ENCODE measurements at places on chromosomes 4 and X. TPM values are rescaled to one million over a fixed set of nuclear protein-coding genes. Genes with fewer than 3 reads are reported as not detected.
A peak's percentile ranks its signal among the peaks of the same experiment; 100 is the strongest.

DNA sequence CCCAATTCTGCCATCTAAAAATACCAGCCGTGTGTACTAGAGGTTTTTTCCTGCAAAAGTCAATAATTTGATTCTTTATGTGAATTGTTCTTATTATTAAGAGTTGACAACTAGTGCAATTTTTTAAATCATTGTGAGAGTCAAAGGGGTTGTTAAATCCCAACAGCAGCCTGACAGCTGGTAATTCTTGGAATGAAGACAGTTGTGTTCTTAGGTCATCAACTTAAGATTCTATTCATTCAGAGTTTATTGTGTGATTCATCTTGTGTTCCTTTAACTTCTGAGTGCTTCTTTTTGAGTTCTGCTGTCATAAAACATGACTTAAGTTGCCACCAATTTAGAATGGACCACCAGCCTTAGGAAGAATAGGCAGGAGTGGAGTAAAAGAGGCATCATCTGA is 329.0 kb downstream of the NAF1 start:
- no peak overlapping the region for H3K27ac ChIP-seq
- no peaks in the 10 kb centered on the region for H3K27me3 ChIP-seq
- H3K4me3 ChIP-seq = no peak overlapping the region
- no peak for DNase-seq
- H3K4me1 ChIP-seq = no peaks in the 10 kb centered on the region

DNA sequence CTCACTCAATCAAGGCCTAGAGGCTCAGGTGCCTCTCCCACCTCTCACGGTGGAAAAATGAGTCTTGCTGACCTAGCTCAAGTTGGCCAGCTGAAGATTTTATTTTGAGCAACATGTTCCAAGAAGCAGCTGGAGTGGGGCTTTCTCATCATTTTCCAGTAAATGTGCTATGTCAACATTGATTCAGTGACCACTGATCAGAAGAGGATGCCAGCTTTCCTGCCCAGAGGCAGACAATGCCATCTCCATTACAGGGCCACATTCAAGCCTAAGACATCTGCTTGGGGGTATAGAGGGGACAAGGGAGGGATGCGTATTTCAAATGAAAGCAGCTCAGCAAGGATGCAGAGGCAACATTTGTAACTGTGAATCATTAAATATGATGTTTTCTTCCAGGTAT is 3.0 kb downstream of the MEPE start:
- H3K36me3 ChIP-seq = no peaks in the 10 kb centered on the region
- no peak overlapping the region for H3K27ac ChIP-seq
- no peaks in the 10 kb centered on the region for H3K27me3 ChIP-seq
- DNase-seq = no peak
- no peak overlapping the region for H3K4me3 ChIP-seq

- H3K36me3 ChIP-seq = no peaks in the 10 kb centered on the region
- H3K4me1 ChIP-seq = no peaks in the 10 kb centered on the region
- H3K27ac ChIP-seq = no peak overlapping the region
Observed at GRCh38 chr4:55781812-55782211, 37.8 kb upstream of the EXOC1L start.

BLTP1 gene
- total RNA-seq = 27.1 TPM

DNA sequence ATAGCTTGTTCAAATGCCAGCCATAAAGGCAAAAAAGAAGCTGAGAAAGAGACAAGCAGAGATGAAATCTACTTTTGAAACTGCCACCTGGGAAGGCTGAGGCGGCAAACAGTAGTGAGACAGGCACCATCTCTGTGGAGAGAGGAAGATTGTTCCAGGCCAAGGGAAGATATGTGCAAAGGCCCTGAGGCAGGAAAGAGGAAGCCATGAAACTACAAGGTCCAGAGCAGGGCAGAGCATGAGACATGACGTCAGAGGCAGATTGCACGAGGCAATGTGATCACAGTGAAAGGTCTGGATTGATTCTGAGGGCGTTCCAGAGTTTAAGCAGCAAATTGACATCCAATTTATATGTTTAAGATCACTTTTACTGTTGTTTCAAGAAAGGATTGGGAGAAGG is 226.1 kb downstream of the QDPR start:
- no peak overlapping the region for H3K27ac ChIP-seq
- no peak for DNase-seq
- no peak overlapping the region for H3K4me3 ChIP-seq
- no peaks in the 10 kb centered on the region for H3K4me1 ChIP-seq
- H3K36me3 ChIP-seq = no peaks in the 10 kb centered on the region
- no peaks in the 10 kb centered on the region for H3K27me3 ChIP-seq

GRCh38 chrX:105567082-105567481 is 255.3 kb upstream of the NRK start:
- no peaks in the 10 kb centered on the region for H3K27me3 ChIP-seq
- H3K4me3 ChIP-seq = no peak overlapping the region
- no peak for DNase-seq
- no peaks in the 10 kb centered on the region for H3K4me1 ChIP-seq
- H3K27ac ChIP-seq = no peak overlapping the region
- no peaks in the 10 kb centered on the region for H3K36me3 ChIP-seq

TAB3 gene
- 5.9 TPM for total RNA-seq

NIPAL1 gene
- 0.47 TPM for total RNA-seq

GRCh38 chrX:154025230-154025629 is 5.5 kb upstream of the IRAK1 start:
- H3K4me1 ChIP-seq = peaks cover 4% of the 10 kb centered on the region
- H3K36me3 ChIP-seq = peaks cover 36% of the 10 kb centered on the region
- no peak for DNase-seq
- no peak overlapping the region for H3K27ac ChIP-seq
- H3K4me3 ChIP-seq = no peak overlapping the region

DNA sequence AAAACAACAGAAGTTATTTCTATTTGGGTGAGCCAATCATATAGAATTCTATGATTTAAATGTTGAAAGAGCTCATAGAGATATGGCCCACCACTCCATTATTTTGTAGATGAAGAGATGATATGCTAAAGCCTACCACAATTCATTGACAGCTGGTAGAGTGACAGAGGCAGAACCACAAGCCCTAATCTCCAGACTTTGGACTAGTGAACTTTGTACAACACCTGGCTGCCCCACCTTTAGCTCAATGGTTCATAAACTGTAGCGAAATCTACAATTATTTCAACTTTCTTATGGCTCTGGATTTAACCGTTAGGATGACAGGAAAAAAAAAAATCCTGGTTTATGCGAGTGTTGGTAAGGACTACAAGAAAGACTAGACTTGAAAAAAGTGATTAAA is 50.9 kb downstream of the PRKG2 start:
- H3K27me3 ChIP-seq = no peaks in the 10 kb centered on the region
- no peaks in the 10 kb centered on the region for H3K36me3 ChIP-seq
- no peaks in the 10 kb centered on the region for H3K4me1 ChIP-seq

DNA sequence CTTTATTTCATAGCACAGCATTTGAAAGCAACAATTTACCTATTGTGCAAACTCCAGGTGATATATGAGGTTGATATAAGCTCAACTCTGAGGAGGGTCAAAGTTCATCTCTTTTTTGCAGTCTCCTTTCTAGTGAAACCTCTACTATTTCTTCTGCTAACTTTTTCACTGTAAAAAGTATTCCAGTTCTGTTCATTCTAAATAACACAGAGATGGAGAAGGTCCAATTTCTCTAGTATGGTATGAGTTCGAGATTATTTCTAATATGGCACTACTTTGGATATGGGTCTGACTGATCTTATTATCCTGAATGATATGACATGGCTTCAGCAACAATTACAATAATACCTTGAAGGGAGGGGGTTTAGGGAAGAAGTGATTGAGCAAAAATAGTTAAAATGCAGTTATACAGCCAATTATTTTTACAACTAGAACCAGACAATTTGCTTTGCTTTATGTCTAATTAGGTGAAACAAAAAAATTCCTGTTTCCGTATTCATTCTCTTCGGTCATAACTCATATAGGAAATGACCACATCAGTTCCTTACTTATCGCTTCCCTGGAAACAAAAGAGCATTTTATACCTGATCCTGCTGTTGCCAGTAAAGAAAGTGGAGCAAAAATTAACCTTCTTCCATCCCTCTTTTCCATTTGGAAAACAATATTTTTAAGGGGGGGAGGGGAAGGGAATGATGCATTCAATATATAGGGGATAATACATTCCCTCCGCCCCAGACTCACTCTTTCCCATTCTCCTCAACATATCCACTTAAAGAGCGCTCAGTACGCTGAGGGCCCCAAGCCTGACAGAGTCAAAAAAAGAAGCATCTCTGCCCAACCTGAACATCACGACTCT is 1.0 kb downstream of the TBC1D9 start:
- H3K4me3 ChIP-seq = peak overlapping the region; percentile 48
- peak overlapping the region; percentile 86 for H3K27ac ChIP-seq
- no peaks in the 10 kb centered on the region for H3K36me3 ChIP-seq
- H3K27me3 ChIP-seq = peaks cover 26% of the 10 kb centered on the region
- peaks cover 8% of the 10 kb centered on the region for H3K4me1 ChIP-seq
- DNase-seq = no peak

DNA sequence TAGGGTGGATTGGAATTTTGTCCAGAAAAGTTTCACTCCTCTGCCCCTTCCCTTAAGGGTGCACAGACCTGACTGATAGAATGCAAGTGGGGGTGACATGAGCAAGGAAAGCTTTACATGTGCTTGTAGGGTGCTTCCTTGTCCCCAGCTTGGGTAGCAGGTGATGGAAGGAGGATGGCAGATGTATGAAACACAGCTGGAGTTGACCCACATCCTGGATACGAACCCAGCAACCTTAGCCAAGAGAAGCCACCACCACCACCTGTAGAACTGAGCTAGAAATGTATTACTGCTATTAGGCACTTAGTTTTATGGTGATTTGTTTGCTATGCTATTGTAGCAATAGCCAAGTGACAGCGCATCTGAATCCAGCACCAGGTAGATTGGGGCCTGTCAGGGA is 227.4 kb downstream of the HS3ST1 start:
- no peaks in the 10 kb centered on the region for H3K36me3 ChIP-seq
- no peak overlapping the region for H3K4me3 ChIP-seq
- H3K27ac ChIP-seq = no peak overlapping the region
- peaks cover 6% of the 10 kb centered on the region for H3K4me1 ChIP-seq

GRCh38 chr4:2222838-2223237 is 19.1 kb downstream of the HAUS3 start:
- DNase-seq = no peak
- H3K4me3 ChIP-seq = no peak overlapping the region
- no peaks in the 10 kb centered on the region for H3K27me3 ChIP-seq

- no peak for DNase-seq
- H3K4me3 ChIP-seq = no peak overlapping the region
- H3K36me3 ChIP-seq = peaks cover 62% of the 10 kb centered on the region
- no peak overlapping the region for H3K27ac ChIP-seq
- H3K27me3 ChIP-seq = no peaks in the 10 kb centered on the region
- H3K4me1 ChIP-seq = peaks cover 57% of the 10 kb centered on the region
Observed at GRCh38 chr4:10105421-10105820, 11.2 kb downstream of the WDR1 start.

DNA sequence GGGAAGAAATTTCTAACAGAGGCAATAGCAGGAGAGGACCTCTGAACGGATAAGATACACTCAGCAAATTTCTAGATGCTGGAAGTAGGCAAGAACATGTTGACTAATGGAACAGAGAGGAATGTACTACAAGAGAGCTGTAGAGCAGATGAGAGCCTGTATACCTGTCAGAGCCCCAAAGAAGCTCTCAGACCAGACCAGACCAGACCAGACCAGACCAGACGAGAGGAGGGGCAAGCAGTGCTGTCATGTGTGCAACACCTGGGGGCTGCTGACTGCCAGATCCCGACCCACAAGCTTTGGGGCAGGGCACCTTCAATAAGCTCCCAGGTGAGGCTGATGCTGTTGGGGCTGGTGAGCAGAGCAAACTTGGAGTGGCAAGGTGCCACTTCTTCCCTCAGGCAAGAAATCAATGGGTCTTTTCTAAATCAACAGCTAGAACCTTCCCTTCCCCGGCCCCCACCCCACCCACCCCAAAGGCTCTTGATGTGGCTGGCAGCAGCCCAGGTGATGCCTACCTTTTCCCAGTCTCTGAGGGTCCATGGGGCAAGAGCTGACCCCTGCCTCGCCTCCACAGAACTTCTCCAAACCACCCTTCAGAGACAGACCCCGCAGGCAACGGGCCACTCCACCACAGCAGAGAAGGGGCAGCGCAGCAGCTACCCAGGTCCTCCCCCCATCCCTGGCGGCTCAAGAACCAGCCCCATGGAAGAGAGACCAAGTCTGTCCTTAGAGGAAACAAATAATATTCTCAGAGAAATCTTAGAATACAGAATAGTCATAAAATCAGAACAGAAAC is 32.7 kb downstream of the MECP2 start:
- H3K27ac ChIP-seq = no peak overlapping the region
- no peaks in the 10 kb centered on the region for H3K27me3 ChIP-seq
- no peak overlapping the region for H3K4me3 ChIP-seq
- no peaks in the 10 kb centered on the region for H3K4me1 ChIP-seq

NAT8L gene
- total RNA-seq = 0.09 TPM

GPR143 gene
- 1.7 TPM for total RNA-seq

PRSS48 gene
- total RNA-seq = not detected

- no peaks in the 10 kb centered on the region for H3K36me3 ChIP-seq
- no peak overlapping the region for H3K27ac ChIP-seq
- no peak for DNase-seq
- no peaks in the 10 kb centered on the region for H3K4me1 ChIP-seq
Observed at GRCh38 chrX:73683236-73683859, 120.4 kb downstream of the CHIC1 start.

KCNIP4 gene
- not detected for total RNA-seq

- H3K36me3 ChIP-seq = no peaks in the 10 kb centered on the region
- no peak for DNase-seq
- H3K27ac ChIP-seq = no peak overlapping the region
- H3K27me3 ChIP-seq = no peaks in the 10 kb centered on the region
- H3K4me1 ChIP-seq = no peaks in the 10 kb centered on the region
Observed at GRCh38 chr4:179196511-179196910, 1754.3 kb upstream of the AGA start.

QRFPR gene
- total RNA-seq = 0.24 TPM

GRCh38 chr4:84634961-84635360 is 52.0 kb downstream of the CDS1 start:
- H3K27me3 ChIP-seq = no peaks in the 10 kb centered on the region
- no peak for DNase-seq
- no peak overlapping the region for H3K4me3 ChIP-seq
- H3K27ac ChIP-seq = no peak overlapping the region

GRCh38 chr4:23770011-23770410 is 119.8 kb downstream of the PPARGC1A start:
- no peaks in the 10 kb centered on the region for H3K36me3 ChIP-seq
- H3K4me1 ChIP-seq = no peaks in the 10 kb centered on the region
- no peak for DNase-seq
- H3K4me3 ChIP-seq = no peak overlapping the region

CXorf65 gene
- total RNA-seq = 4.5 TPM

POLR2B gene
- total RNA-seq = 120 TPM

PSAPL1 gene
- 0.09 TPM for total RNA-seq

FATE1 gene
- total RNA-seq = 5.5 TPM

LNX1 gene
- 1.6 TPM for total RNA-seq

- H3K27me3 ChIP-seq = no peaks in the 10 kb centered on the region
- H3K36me3 ChIP-seq = no peaks in the 10 kb centered on the region
- peaks cover 44% of the 10 kb centered on the region for H3K4me1 ChIP-seq
- H3K4me3 ChIP-seq = no peak overlapping the region
Observed at GRCh38 chrX:40465735-40466551, 114.8 kb upstream of the ATP6AP2 start.

IRAK1 gene
- 33.9 TPM for total RNA-seq

Data from thymus (tissue), 14 donors.